Esophagus squamous epithelium (tissue), 5 donors: ENCODE measurements at places on chromosomes 6 and 20. TPM values are rescaled to one million over a fixed set of nuclear protein-coding genes. Genes with fewer than 3 reads are reported as not detected.
A peak's percentile ranks its signal among the peaks of the same experiment; 100 is the strongest.

GRCh38 chr6:113482771-113483170, 374.4 kb upstream of the MARCKS start:
- H3K27me3 ChIP-seq = no peaks in the 10 kb centered on the region
- no peaks in the 10 kb centered on the region for H3K4me1 ChIP-seq
- H3K27ac ChIP-seq = no peak overlapping the region
- H3K4me3 ChIP-seq = no peak overlapping the region
- DNase-seq = no peak
- no peaks in the 10 kb centered on the region for H3K36me3 ChIP-seq

- H3K36me3 ChIP-seq = no peaks in the 10 kb centered on the region
- H3K4me1 ChIP-seq = peaks cover 16% of the 10 kb centered on the region
- no peak overlapping the region for H3K4me3 ChIP-seq
- H3K27ac ChIP-seq = peak overlapping the region; percentile 32
Observed at GRCh38 chr6:14141351-14142062, 23.9 kb downstream of the CD83 start.

DNA sequence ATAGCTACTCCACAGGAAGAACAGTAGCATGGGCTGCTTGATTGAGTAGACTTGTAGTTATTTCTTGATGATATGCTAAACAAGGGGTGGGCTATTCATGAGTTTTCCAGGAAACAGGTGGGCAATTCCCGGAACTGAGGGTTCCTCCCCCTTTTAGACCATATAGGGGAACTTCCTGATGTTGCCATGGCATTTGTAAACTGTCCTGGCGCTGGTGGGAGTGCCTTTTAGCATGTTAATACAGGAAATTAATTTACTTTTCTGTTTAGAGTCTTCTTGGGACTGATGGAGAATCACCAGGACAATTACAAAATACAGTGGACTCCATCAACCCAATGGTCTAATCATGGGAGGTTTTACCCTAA, 22.7 kb downstream of the CYP24A1 start:
- H3K4me1 ChIP-seq = peaks cover 12% of the 10 kb centered on the region
- H3K27me3 ChIP-seq = no peaks in the 10 kb centered on the region
- DNase-seq = no peak

- DNase-seq = no peak
- H3K27ac ChIP-seq = no peak overlapping the region
- no peaks in the 10 kb centered on the region for H3K27me3 ChIP-seq
- H3K4me3 ChIP-seq = no peak overlapping the region
- H3K36me3 ChIP-seq = no peaks in the 10 kb centered on the region
Observed at GRCh38 chr6:35199866-35200265, 13.9 kb upstream of the SCUBE3 start.

- peak overlapping the region; percentile 0 for H3K4me3 ChIP-seq
- no peaks in the 10 kb centered on the region for H3K4me1 ChIP-seq
Observed at GRCh38 chr20:2299301-2299700, 3.5 kb downstream of the TGM3 start.

GRCh38 chr20:60463798-60464197, 505.6 kb downstream of the CDH26 start:
- no peak overlapping the region for H3K27ac ChIP-seq
- H3K4me1 ChIP-seq = no peaks in the 10 kb centered on the region
- no peaks in the 10 kb centered on the region for H3K36me3 ChIP-seq

- H3K4me1 ChIP-seq = no peaks in the 10 kb centered on the region
- H3K4me3 ChIP-seq = no peak overlapping the region
- H3K36me3 ChIP-seq = no peaks in the 10 kb centered on the region
Observed at GRCh38 chr6:168118935-168119334, 39.9 kb upstream of the FRMD1 start.

- no peaks in the 10 kb centered on the region for H3K27me3 ChIP-seq
- H3K36me3 ChIP-seq = no peaks in the 10 kb centered on the region
- no peaks in the 10 kb centered on the region for H3K4me1 ChIP-seq
- no peak overlapping the region for H3K27ac ChIP-seq
- H3K4me3 ChIP-seq = no peak overlapping the region
Observed at GRCh38 chr6:156585859-156586258, 191.3 kb upstream of the ARID1B start.

DNA sequence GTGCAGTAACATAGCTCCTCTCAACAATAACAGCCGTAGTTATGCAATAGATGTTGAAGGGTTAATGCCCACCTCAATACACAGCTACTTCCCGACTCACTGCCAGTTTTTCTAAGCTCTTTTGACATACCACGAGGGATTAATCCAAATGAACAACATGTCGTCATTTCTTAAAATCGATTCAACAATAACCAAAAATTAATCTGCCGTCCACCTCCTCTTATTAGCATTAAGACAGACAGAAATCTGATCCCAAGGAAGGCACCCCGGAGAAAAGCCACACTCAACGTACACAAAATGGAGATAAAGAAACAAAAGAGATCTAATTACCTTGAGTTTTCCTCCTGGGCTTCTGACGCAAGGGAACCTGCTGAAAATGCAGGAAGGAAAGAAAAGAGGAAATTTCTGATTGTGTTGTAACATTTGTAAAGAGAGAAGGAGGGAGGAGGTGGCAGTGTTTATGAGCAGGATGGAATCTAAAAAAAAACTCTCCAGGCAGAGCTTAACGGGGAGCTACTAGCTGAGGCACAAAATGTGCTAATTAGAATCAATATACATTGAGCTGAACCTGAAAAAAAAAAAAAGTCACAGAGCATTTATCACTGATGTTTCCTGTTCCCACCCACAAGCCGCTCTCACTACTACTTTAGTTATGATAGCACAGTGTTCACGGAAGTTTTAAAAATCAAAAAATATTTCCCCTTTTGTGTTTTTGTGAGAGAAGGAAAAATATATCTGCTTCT, 109.3 kb downstream of the IPCEF1 start:
- no peaks in the 10 kb centered on the region for H3K36me3 ChIP-seq
- no peak for DNase-seq
- peak overlapping the region; percentile 66 for H3K27ac ChIP-seq
- H3K4me3 ChIP-seq = peak overlapping the region; percentile 59
- H3K4me1 ChIP-seq = peaks cover 56% of the 10 kb centered on the region

- H3K4me3 ChIP-seq = no peak overlapping the region
- H3K4me1 ChIP-seq = peaks cover 38% of the 10 kb centered on the region
- no peak overlapping the region for H3K27ac ChIP-seq
- no peak for DNase-seq
Observed at GRCh38 chr6:36963451-36964290, 9.1 kb downstream of the PI16 start.

DNA sequence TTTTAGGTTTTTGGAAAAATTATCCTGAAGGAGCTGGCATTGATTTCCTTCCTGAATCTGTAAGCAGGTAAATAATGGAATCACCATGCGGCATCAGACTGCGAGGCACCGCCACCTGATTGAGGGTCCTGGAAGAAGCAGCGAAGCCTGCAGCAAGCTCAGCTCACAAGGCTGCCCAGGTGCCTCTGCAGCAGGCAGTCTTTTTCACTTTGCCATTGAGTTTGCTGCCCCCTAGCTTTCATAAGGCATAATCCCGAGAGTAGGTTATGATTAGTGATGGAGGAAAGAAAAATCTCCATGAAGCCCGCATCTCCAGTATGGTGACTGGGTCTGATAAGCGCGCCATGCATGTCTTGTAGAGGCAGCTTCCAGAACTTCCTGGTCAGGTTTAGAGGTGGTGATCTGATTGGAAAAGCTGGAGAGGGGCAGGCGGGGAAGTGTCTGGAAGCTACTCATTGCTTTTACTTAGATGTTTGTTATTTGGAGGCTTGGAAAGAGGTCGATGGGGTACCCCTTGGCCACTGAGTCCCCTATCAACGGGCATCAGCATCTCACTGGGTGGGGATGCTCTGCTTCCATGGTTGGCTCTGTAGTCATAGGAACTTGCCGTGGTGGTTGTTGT, 26.7 kb downstream of the IYD start:
- no peak overlapping the region for H3K27ac ChIP-seq
- no peak overlapping the region for H3K4me3 ChIP-seq
- H3K4me1 ChIP-seq = no peaks in the 10 kb centered on the region

GRCh38 chr6:16168858-16169257, 40.0 kb downstream of the MYLIP start:
- H3K4me1 ChIP-seq = no peaks in the 10 kb centered on the region
- H3K4me3 ChIP-seq = no peak overlapping the region

DNA sequence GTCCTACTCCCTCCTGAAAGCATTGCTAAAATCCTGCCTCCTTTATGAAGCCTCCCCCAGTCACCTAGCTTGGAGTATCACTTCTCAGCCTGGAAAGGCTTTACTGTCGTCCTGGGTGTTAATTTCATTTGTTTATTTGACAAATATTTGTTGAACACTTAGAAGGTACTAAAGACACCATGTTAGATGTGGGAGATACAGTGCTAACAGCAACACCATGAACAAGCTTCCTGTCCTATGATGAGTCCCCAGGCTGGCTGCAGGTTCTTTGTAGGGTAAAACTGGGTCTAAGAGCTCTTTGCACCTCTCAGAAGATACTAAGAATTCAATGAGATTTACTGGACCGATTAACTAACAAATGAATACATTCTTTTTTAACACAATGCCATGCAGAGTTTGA, 109.2 kb upstream of the TMEM170B start:
- peak overlapping the region; percentile 6 for H3K27ac ChIP-seq
- no peaks in the 10 kb centered on the region for H3K36me3 ChIP-seq
- H3K4me3 ChIP-seq = no peak overlapping the region
- no peaks in the 10 kb centered on the region for H3K27me3 ChIP-seq

DNA sequence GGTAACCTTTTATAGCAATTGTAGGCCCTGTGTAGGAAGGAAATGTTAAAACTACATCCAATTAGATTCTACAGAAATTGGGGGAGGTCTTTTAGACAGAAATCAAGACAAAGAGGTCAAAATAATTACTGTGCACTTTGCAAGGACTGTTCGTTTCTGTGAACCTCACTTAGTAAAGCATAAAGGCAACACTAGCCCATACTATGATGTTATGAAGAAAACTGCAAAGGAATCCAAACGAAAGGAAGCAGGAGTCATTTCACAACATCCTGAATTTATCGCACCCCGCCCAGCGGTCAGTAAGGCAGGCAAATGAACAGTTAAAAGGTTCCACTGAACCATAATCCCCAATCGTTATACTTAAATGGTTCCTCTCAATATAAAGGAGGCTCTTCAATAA, 429.5 kb upstream of the ARID1B start:
- DNase-seq = no peak
- no peaks in the 10 kb centered on the region for H3K36me3 ChIP-seq
- no peaks in the 10 kb centered on the region for H3K4me1 ChIP-seq
- no peaks in the 10 kb centered on the region for H3K27me3 ChIP-seq

DNA sequence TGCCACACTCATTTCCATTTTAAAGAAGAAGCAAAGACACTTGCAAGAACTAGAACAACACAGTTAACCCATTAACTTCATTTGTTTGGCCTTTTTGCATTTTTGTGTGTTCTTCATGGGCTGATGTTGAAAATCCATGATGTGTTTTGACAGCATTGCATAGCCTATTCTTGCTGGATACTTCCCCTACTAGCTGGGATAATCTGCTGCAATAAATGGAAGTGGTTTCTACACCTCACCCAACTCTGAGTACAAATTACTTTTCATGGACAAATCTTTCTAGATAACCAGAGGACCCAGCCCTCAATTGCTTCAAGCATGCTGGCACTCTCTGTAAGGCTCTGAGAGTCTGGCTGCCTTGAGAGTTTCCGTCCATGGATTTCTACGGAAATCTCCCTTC, 26.5 kb downstream of the CST9L start:
- DNase-seq = no peak
- H3K27ac ChIP-seq = no peak overlapping the region
- H3K4me3 ChIP-seq = no peak overlapping the region
- H3K4me1 ChIP-seq = no peaks in the 10 kb centered on the region

DNA sequence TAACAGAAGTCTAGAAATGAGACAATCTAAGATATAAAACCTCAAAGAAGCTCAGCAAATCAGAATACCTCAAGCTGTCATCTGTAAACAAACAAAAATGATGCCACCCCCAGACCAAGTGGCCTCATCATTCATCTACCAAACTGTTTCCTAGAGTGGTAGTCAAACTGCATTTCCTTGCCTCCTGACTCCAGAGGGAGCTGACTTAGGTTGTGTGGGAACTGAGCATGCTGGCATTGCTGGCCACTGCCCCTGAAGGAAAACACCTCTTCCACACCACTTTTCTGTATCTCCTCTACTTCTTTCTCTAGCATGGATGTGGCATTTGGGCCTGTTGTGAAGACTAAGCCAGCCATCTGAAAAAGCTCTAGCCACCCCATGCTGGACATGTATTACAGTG, 56.3 kb downstream of the ZHX3 start:
- DNase-seq = no peak
- H3K27ac ChIP-seq = no peak overlapping the region
- H3K27me3 ChIP-seq = no peaks in the 10 kb centered on the region
- H3K4me1 ChIP-seq = peaks cover 4% of the 10 kb centered on the region
- H3K36me3 ChIP-seq = no peaks in the 10 kb centered on the region

GRCh38 chr6:44811456-44811855, 423.9 kb downstream of the CDC5L start:
- no peak overlapping the region for H3K27ac ChIP-seq
- no peak for DNase-seq
- no peak overlapping the region for H3K4me3 ChIP-seq
- H3K27me3 ChIP-seq = no peaks in the 10 kb centered on the region
- no peaks in the 10 kb centered on the region for H3K36me3 ChIP-seq
- no peaks in the 10 kb centered on the region for H3K4me1 ChIP-seq

GRCh38 chr20:56091628-56092234, 86.4 kb upstream of the CBLN4 start:
- H3K36me3 ChIP-seq = no peaks in the 10 kb centered on the region
- H3K4me3 ChIP-seq = no peak overlapping the region
- DNase-seq = no peak
- H3K4me1 ChIP-seq = no peaks in the 10 kb centered on the region

DNA sequence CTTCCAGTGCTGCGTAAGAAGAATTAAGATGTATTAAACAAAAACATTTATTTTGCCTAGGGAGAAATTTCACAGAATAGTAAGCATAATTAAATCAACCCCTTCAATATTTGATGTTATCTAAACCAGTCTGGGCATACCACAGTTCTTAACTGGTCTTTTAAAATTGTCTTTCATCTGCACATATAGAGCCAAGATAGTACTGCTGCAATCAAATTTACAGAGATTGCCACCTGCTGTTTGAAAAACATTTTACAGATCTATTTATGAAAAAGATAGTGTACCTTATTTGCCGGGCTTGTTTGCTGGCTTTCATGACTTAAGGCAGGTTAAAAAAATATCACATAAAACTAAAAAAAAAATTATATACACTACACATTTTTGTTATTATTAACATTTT, 323.2 kb downstream of the ADGRB3 start:
- H3K4me3 ChIP-seq = no peak overlapping the region
- H3K36me3 ChIP-seq = no peaks in the 10 kb centered on the region
- H3K27ac ChIP-seq = no peak overlapping the region

The COX4I2 gene
- total RNA-seq = 2.6 TPM

The DACT2 gene
- total RNA-seq = 2.5 TPM

The PAK5 gene
- 0.34 TPM for total RNA-seq

The PTK6 gene
- total RNA-seq = 133 TPM

The STX11 gene
- total RNA-seq = 9.3 TPM

The ZC2HC1B gene
- total RNA-seq = not detected

The POU5F1 gene
- total RNA-seq = 0.92 TPM

The TPD52L2 gene
- total RNA-seq = 97.1 TPM

The TXLNB gene
- total RNA-seq = 0.15 TPM

The SYTL3 gene
- total RNA-seq = 3.9 TPM
